GOT3 (cell line): ENCODE measurements at places on chromosomes 12 and 14.

- no peak for DNase-seq
These were observed 466.3 kb downstream of the AACS start for GRCh38 chr12:125531574-125531973.

GRCh38 chr12:14774906-14775635 is 28.2 kb downstream of the WBP11 start:
- no peak for DNase-seq

DNA sequence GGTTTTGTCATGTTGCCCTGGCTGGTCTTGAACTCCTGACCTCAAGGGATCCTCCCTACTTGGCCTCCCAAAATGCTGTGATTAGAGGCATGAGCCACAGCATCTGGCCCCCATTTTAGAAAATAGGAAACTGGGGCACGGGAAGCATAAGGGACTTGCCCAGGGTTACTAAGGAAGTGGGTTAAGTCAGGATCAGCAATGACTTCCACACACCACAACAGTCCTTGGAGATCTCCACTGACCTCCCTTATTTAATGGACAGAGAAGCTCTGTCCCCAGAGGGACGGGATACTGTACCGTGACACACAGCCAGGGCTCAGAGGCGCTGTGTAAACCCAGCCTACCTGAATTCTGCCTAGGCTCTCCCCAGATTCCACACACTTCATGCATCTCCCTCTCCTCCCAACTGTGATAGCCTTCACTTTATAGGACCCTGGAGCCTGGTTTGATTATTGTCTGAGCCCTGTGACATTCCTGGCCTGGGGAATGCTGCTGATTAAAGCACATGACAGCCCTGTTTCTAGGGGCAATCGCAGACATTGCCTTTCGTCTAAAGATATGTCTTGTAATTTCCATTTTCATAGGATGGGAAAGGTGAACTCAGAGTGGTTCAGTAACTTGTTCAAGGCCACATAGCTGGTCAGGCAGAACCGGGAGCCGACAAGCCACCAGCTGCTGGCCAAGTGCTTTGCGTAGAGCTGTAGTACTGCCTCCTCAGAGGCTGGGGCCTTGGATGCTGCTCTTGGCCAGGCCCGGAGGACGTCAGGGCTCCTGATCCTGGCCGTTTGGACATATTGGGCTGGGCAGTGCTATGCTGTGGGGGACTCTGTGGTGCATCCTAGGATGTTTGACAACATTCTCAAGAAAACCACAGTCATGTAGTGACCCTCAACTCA is 20.8 kb downstream of the SERPINA1 start:
- no peak for DNase-seq

- DNase-seq: no peak
These were observed 250.2 kb downstream of the ANO2 start for GRCh38 chr12:5694759-5695409.

GRCh38 chr12:60101715-60102114 is 505.9 kb downstream of the SLC16A7 start:
- no peak for DNase-seq

- no peak for DNase-seq
These were observed 102.4 kb downstream of the RFLNA start for GRCh38 chr12:124397399-124397679.

- DNase-seq: no peak
These were observed 77.5 kb downstream of the ELK3 start for GRCh38 chr12:96271469-96272199.

- no peak for DNase-seq
These were observed 19.9 kb downstream of the HECTD4 start for GRCh38 chr12:112362310-112362709.

DNA sequence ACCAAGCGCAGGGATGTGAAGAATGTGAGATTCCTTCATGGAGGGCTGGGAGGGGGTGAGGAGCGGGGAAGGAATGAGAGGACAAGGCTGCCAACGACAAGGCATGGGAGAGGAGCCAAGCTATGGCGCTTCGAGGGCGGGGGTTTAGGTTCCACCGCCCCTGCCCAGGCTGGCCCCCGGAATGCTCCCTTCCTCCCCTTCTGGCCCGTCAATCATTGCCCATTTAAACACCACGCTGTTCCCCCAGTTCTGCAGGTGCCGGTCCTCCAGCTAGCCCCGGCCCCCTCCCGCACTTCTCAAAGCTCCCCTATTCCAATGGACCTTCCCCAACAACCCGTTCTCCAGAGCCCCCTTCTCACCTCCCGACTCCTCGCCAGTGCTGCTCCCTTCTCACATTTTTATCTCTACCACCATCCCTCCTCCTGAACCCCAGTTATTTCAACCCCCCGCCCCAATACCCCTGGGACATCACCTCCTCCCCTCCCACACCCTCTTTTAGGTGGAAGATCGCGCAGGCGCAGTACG is 428 bp downstream of the RNF41 start:
- DNase-seq: no peak

- DNase-seq: no peak
These were observed 166.9 kb upstream of the ATXN7L3B start for GRCh38 chr12:74370608-74371216.

DNA sequence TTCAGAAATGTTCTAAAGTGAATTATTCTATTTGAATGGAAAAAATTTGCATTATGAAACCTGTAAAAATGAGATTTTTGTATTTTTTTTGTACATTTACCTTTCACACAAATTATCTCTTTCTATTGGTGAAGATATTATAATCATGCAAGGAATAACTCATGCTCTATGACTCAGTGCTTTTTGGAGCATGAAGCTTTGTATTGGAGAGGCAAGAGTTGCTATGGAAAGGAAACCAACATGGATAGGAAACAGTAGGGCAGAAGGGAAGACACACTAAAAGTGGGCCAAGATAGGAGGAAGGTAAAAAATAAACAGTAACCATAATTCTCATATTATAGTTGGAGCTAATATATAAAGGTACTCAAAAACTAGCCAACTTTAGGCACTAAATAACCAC is 79.0 kb downstream of the PLCZ1 start:
- DNase-seq: no peak

GRCh38 chr12:2886768-2887450 is 3.8 kb upstream of the TULP3 start:
- no peak for DNase-seq

DNA sequence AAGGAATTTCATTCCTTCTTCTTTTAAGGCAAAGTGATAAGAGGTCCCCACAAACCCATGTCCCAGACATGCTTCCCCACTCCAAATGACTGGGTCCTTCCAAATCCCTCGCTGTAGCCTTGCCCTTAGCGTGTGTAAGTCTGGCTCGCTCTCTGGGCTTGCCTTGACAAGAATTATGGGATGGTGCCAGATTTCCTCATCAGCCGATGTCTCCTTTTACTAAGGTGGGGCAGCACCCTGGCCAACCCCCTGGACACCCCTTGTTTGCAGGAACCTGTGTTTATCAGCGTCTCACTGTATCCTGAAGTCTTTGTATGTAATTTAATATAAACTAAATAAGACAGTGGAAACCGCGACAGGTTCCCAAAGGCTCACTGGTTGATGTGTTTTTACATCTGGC is 493.3 kb downstream of the EGLN3 start:
- DNase-seq: no peak

DNA sequence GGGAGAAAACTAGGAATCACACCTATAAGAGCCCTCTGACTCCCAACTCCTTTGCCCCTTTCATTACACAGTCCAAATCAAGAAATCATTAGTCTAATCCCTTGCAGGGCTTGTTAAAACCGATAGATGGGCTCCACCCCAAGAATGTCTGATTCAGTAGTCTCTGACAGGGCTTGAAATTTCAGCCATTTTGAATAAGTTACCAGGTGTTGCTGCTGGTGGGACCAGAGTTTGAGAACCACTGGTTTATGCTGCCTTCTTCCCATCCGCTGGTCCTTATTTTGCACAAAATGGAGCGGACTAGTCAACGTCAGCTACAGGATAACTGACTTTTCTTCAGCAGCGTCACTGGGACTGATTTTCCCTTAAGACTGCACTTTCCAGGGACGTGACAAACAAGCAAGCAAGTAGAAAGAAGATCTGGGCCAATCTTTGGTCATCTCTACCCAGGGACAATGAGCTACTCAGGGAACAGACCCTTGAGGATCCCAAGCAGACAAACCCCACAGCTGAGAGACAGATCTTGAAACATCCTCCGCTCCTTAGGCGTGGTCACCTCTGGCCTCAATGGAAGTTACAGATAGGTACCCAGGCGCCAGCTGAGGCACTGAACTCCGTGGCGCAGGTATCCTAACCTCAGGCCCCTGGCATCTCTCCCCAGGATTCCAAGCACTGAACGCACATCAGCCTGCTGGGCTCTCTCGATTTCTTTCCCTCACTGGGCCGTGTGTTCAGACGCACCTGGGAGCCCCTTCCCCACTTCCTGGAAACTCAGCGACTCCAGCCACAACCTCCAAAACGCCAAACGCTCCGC is 900 bp downstream of the KCTD10 start:
- DNase-seq: no peak

DNA sequence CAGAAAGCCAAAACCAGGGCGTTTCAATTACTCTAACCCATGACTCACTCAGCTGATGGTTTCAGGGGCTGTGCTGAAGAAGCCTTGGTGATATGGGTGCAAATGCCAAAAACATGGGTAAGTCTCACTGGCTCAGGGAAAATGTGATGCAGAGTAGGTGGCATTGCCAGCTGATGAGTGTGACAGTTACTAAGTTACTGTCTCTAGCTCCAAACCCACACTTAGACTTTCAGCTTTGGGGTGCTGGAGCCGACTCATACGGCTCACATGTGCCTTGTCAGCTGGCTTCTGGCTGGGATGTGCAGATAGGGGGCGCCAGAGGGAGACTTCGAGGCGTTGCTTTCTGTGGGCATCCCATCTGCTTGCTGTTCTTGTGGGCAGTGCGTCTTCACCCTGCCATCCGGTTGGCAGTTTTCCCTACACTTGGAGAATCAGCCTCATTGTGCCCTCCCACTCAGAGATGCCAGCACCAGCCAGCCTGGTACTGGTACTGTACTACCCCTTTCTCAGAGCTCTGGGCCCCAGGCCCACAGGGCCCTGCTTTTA is 11.1 kb upstream of the KRT7 start:
- no peak for DNase-seq

- no peak for DNase-seq
These were observed 248.9 kb upstream of the TMEM132C start for GRCh38 chr12:128018067-128018466.

DNA sequence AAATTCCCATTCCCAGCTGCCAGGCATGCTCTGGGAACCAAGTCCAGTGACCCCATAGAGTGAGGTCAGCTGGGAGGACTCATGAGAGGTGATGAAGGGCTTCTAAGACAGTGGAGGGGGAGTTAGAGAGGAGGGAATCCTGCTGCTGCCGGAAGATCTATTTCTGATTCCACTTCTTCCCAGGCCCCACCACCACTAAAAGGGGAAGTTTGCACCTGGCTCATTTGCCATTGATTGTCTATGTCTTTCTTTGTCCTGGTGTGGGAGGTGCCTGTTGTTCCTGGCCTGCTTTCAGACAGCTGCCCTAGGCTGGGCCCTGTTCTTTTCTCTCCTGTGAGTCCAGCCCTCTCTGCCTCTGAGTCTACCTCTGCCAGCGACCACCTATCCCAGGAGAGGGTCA is 3.0 kb upstream of the KRT6A start:
- no peak for DNase-seq

DNA sequence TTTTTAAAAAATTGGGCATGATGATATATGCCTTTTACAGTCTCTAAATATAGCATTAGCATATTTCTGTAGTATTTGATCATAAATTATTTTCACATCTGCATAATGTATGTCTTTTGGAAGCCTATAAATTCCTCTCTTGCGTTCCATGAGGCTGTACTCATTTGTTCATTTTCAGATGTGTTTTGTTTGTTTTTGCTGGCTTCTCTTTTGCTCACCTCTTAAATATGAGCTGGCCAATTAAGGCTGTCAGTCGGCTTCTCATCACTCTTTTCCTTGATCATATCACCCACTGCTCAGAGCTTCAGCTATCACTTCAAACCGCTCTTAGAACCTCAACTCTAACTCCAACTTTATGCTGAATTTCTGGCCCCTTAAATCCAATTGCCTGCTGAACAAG is 6.6 kb downstream of the TMEM263 start:
- no peak for DNase-seq

- no peak for DNase-seq
These were observed 107.7 kb downstream of the UNC79 start for GRCh38 chr14:93538413-93538812.

- DNase-seq: no peak
These were observed 15.4 kb upstream of the TMEM120B start for GRCh38 chr12:121697093-121697698.

- DNase-seq: no peak
These were observed 7.0 kb downstream of the VCPKMT start for GRCh38 chr14:50109342-50109741.

DNA sequence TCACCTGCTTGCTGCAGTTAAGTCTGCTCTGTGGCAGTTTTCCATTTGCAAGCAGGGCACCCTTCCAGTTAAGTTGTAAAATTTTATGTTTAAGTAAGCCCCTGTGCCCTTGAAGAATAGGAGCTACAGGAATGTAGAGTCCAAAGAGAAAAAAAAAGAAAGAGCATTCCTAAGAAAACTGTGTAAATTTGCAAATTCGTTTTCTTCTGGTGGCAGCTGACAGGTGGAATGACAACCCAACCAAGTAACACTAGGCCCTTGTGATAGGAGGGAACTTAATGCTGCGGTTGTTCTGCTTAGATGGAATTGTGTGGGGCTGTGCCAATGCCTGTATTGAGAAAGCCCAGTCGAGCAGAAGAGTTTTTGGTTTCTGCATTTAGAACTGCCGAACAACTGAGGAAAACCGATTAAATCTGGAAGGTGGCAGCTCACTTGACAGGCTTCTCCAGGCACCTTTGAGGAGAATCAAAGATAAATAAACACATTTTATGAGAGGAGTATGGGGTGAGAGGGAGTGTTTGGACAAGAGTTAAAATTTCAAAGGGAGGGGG is 280.0 kb downstream of the RAD51B start:
- DNase-seq: no peak

DNA sequence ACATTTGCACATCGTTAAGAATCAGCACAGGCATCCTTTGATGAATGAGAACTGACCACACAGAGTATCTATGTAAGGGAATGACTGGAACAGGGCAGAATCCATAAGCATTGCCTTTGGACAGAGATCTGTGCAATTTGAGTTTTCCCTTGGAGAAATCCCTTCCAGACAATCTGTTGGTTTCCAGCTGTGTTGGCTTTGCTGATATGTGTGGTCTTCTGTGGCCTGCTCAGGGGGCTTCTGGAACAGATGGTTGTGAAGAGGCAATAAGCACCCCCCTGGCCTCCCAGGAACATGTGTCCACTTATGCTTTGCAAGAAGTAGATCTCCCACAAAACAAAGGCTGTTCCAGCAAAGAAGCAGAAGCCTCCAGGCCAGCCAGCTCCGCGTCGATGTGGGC is 111.4 kb upstream of the TMEM132C start:
- no peak for DNase-seq
